ENCODE measurements at places on chromosomes 1 and 21. TPM values are rescaled to one million over a fixed set of nuclear protein-coding genes. Genes with fewer than 3 reads are reported as not detected.

DNA sequence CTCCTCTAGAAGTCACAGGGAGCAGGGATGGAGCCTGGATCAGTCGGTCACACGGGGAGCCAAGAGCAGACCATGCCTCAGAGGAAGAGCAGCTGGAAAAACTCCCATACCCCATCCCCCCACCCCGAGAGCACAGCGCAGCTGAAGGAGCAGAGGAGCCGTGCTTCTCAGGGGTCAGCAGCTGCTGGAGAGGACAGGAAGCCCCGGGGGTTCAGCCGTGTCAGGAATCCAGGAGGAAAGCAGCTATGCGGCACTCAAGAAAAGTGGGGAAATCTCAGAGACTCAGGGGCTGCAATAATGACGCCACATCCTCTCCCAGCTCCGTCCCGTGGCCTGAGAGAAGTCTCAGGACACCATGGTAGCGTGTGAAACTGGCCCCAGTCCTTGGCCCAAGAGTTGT, 102.3 kb downstream of the NPHP4 start:
- DNase-seq: peak; percentile 69

GRCh38 chr1:43841321-43842174, 92.1 kb upstream of the ARTN start:
- DNase-seq: no peak

DNA sequence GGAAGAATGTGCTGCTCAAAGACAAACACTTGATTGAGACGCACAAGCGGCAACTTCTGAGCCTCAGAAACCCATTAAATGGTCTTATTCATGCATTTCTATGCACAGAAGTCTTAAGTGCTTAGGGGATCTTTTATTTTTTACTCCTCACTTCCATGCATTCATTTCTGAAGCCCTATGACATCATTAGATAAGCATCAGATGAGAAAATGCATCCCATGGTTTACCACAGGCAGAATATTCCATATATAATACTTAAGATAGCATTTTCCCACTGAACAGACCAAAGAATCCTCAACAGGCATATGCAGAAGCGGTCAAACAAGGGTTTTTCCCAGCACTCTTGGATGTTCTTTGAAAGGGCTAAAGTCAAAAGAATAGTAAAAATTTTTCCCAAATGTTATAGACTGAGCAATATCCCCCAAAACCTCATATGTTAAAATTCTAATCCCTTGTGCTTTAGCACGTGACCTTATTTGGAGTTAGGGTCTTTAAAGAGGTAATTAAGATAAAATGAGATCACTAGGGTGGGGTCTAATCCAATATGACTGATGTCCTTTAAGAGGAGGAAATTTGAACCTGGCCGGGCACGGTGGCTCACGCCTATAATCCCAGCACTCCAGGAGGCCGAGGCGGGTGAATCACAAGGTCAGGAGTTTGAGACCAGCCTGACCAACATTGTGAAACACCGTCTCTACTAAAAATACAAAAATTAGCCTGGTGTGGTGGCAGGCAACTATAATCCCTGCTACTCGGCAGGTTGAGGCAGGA, 22.6 kb upstream of the FAM89A start:
- no peak for DNase-seq

- DNase-seq: no peak
Measured at GRCh38 chr1:154445040-154445472, 39.9 kb downstream of the IL6R start.

DNA sequence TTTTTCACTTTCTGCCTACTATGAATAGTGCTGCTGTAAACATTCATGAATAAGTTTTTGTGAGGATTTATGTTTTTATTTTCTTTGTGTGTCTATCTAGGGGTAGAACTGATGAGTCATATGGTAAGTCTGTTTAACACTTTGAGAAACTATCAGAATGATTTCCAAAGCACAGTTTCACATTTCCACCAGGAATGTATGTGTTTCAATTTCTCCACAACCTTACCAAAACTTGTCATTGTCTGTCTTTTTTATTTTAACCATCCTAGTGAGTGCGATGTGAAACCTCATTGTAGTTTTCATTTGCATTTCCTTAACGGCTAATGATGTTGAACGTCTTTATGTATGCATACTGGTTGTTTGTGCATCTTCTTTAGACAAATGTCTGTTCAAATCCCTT, 23.5 kb downstream of the RNASEL start:
- DNase-seq: no peak

GRCh38 chr1:224615861-224616755, at the start of gene CNIH3:
Gene CNIH3 (plus strand): TSS chr1:224616317. CDS start chr1:224617175, 858 bp downstream.
- peak; percentile 53 for DNase-seq

- DNase-seq: peak; percentile 36
Measured at GRCh38 chr21:45935628-45936027, 45.9 kb upstream of the COL6A1 start.

DNA sequence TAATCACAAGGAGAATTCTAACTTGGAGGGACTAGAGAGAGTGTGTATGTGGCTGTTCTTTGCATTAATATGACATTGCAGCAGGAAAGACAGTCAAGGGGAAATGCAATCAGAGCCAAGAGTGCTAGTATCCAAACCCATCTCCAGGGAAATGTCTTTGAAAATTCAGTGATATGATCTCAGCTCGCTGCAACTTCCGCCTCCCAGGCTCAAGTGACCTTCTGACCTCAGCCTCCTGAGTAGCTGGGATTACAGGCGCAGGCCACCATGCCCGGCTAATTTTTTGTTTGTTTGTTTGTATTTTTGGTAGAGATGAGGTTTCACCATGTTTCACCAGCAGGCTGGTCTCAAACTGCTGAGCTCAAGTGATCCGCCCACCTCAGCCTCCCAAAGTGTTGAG, 16.3 kb downstream of the VASH2 start:
- DNase-seq: no peak

DNA sequence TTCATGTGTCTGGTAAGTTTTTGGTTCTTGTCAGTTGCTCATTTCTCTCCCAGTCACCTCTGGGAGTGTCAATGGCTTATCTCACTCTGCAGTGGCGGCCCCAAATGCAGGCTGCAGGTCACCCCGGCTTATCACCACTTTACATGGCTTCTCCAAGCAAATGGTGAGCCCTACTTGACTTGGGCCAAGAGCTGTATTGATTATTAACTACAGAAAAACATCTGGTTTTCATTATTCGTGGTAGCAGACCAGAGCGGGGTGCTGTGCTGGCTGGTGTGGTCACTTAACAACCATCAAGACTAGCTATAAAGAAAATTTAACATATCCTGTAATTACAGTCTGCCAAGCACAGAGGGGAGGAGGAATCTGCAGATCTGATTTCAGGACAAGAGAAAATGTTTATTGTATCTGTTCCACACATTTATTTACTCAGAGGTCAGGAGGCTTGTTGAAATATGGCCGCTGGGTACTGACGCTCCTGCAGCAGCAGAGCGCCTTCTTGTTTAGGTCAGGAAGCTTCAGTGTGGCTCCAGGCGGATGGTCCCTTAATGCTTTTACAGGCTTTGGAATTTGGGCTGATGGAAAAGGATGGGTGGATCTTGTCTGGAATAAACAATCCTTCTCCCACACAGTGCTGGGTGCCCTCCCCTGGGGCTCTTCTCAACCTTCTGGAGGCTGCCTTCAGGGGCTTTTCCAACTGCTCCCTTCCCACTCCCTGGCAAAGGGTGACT, 87.8 kb downstream of the HLX start:
- DNase-seq: no peak

DNA sequence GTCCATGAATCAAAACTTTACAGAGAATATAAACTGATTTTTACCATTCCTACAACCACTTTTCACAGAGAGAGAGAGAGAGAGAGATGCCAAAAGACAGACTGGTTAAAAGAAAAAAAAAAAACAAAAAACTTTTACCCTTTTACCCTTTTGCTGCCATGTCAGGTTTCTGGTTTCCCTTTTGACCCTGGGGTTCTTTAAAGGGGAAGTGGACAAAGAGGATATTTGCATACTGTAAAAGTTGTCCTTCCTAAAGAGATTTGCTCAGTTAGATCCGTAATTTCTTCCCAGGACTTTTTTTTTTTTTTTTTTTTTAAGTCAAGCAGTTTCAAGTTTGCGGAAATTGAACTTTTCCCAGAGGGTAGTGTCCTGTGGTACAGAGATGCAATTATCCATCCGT, 287.8 kb upstream of the RGS18 start:
- no peak for DNase-seq

- no peak for DNase-seq
Measured at GRCh38 chr1:241787691-241788090, 60.3 kb upstream of the EXO1 start.

DNA sequence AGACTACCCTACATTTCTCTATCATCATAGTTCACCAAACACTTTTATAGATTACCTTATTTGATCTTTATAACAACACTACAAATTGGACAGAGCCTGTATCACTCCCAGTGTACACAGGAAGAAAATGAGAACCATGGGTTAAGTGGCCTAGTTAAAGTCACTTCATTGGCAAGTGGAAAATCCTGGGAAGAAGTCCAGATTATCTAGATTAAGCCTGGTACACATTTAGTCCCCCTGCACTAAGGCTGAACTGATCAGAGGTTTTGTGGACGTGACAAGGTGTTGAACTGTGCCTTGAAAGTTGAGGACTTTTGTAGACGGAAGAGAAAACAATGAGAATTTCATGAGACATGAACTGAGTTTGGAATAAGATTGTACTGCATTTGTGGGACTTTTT, 7.5 kb upstream of the USH2A start:
- DNase-seq: no peak

GRCh38 chr1:177305040-177306018, 134.6 kb downstream of the BRINP2 start:
- DNase-seq: no peak

DNA sequence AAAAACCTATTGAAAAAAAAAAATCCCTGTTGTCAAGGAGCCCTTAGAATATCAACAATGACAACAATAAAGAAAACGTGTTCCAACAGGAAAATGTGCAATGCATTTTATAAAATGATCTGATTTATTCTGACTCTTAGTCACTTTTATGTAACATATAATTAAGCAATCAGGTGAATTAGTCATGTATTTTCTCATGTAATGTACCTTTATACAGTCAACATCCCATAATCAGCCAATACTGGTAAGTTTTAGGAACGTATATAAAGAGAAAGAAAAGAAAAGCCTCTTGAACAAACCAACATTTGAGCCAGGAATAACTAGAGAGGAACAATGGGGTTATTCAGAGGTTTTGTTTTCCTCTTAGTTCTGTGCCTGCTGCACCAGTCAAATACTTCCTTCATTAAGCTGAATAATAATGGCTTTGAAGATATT, at the start of gene CLCA4:
Gene CLCA4, plus strand, starts transcription at position 292 of the 435 bp plus-strand sequence. Its CDS starts 42 bp downstream, at position 334.
- no peak for DNase-seq

DNA sequence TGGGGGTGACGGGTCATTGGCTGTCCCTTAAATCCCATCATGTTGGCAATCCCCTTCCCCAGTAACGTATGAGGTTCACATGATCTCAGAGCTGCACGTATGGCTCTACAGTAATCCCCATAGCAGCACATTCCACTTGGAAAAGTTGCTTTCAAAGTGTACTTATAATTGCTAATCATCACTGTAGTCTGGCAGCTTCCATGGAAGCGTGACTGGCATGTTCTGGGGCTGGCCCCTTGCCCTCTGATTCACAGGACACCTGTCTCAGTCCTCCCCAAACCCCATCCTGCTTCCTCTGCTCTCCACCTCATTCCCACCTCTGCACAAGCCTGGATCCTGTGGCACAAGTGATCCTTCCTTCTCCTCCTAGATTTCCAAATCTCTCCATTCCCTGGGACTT, 102.2 kb downstream of the TSEN15 start:
- no peak for DNase-seq

DNA sequence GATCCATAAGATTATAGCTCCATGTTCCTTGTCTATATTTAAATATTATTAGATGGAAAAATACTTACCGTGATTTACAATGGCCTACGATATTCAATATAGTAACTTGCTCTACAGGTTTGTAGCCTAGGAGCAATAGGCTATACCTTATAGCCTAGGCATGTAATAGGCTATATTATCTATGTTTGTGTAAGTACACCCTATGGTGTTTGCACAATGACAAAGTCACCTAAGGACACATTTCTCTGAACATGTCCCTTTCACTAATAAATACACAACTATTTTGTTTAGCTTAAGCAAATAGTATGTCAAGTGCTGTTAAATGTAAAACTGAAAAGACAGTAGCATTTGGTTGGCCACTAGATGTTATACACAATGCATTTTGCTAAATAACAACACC, 248.9 kb upstream of the ADGRL4 start:
- no peak for DNase-seq

GRCh38 chr1:210901981-210902770, 231.8 kb downstream of the KCNH1 start:
- no peak for DNase-seq

GRCh38 chr1:43890815-43891214, 42.8 kb upstream of the ARTN start:
- no peak for DNase-seq

- peak; percentile 49 for DNase-seq
Measured at GRCh38 chr1:26538480-26539412, 9.2 kb downstream of the RPS6KA1 start.

GRCh38 chr1:56788588-56788987, 30.6 kb downstream of the FYB2 start:
- peak; percentile 44 for DNase-seq

DNA sequence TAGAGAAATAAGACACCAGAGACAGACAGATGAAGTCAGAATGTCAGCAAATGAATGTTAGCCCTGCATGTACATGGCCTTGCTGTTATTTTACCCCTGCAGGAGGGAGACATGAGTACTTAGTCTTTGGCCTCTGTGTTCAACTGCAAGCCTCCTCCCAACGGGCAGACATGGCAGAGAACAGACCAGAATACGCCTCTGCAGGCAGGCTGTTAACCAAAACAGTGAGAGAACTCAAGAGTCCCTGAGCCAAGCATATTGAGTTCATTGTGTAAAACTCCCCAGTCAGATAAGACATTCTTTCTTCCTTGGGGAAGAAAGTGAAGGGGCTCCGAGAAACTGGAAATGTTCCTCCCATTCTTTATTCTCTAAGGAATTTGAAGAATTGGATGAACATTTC, 150.9 kb downstream of the PHTF1 start:
- no peak for DNase-seq

GRCh38 chr1:182395906-182396305, 4.3 kb upstream of the GLUL start:
- no peak for DNase-seq

DNA sequence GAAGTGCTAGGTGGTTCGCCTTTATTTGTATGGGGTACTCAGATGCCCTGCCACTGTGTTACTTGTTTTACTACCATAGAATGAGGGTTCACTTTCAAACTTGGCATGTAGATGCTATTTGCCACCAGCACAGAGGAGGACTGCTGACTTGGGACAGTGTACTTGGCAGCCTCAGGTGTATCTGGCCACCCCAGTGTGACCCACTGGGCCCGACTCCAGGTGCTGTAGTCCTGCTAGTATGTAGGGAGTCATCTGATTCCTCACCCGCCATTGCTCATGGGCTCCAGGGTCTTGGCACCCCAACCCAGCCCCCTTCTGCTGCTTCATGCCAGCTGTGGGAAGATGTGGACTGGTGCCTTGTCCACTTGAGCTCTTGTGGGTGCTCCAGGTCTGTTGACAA, 40.0 kb downstream of the ZNF678 start:
- no peak for DNase-seq

GRCh38 chr1:220378571-220379302, 106.5 kb upstream of the RAB3GAP2 start:
- no peak for DNase-seq

Gene CBR3
- 1.1 TPM for total RNA-seq

Gene RHEX
- 3.1 TPM for total RNA-seq

Gene SV2A
- 4.6 TPM for total RNA-seq

Gene PTGS2
- total RNA-seq: not detected

Gene PPP1R8
- total RNA-seq: 23.2 TPM

Gene TNFRSF1B
- 14.9 TPM for total RNA-seq

Gene IGFN1
- total RNA-seq: under 0.01 TPM

Gene MAB21L3
- total RNA-seq: 0.18 TPM

Gene CD1D
- total RNA-seq: 2.6 TPM

Gene COL16A1
- total RNA-seq: 118 TPM

Gene HSD3B2
- total RNA-seq: not detected

Gene PPIAL4G
- total RNA-seq: not detected

Gene EEIG2
- 5.5 TPM for total RNA-seq
